Stimulated activated CD4-positive, alpha-beta T cell treated with anti-CD3 and anti-CD28 coated beads, Interleukin-1b, Interleukin-23, amount 100 ng/mL, for 1 hour (primary cell): ENCODE measurements at places on chromosomes 5 and 9.

GRCh38 chr9:12651125-12651524 is 42.1 kb upstream of the TYRP1 start:
- DNase-seq = no peak

GRCh38 chr9:87713278-87713987 is 12.5 kb upstream of the CTSL start:
- DNase-seq = no peak

- no peak for DNase-seq
These were observed 139.3 kb upstream of the NFIB start for GRCh38 chr9:14453286-14453685.

DNA sequence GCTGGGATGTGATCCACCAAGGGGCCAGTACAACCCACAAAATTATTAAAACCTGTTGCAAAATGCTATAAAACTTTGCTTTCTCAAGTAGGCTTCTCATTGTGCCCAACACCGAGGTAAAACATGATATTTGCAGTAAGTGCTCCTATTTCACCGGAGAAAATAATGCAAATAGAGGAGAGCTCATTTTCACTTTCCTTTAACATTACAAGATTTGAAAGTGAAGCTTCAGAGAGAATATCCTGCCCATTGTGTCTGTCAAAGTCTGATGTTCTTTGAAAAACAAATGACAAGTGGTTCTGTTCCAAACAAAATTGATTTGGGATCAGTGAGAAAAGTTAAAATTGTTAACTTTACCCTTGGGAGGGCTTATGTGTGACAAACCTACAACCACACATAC is 287.1 kb downstream of the KCNN2 start:
- DNase-seq = no peak

DNA sequence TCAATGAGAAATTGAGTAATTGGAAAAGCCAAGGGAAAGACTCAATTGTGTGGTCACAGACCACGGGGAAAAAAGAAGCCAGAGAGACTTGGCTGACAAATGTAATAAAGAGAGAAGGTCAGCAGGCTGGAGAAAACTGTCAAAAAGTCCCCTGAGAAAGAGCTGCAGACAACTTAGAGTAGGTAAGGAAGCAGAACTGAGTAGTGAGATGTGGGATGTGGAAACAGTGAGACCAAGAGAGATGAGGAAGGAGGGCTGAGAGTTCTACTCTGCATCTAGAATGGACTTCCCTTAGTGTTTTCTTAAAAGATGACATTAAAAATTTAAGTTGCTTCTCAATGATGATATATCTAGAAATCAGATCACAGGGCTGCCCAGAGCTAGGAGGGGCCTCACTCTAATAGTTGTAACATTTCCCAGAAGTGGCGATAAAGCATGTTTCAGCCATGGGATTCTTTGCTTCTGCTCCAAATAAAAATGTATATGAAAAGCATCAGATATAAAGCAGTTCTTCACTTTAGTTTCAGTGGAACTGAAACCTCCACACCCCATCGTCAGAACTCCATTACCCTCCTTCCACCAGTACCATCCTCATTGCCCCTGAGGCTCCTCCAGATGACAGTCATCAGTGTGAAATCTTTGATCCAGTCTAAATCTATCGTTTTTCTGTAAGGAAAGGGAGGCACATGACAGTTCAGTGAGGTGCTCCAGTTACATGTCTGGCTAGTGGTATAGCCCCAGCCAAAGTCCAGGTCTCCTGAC is 80.6 kb downstream of the SPEF2 start:
- DNase-seq = no peak

- DNase-seq = no peak
These were observed 97.9 kb upstream of the MAP3K1 start for GRCh38 chr5:56717253-56717987.

DNA sequence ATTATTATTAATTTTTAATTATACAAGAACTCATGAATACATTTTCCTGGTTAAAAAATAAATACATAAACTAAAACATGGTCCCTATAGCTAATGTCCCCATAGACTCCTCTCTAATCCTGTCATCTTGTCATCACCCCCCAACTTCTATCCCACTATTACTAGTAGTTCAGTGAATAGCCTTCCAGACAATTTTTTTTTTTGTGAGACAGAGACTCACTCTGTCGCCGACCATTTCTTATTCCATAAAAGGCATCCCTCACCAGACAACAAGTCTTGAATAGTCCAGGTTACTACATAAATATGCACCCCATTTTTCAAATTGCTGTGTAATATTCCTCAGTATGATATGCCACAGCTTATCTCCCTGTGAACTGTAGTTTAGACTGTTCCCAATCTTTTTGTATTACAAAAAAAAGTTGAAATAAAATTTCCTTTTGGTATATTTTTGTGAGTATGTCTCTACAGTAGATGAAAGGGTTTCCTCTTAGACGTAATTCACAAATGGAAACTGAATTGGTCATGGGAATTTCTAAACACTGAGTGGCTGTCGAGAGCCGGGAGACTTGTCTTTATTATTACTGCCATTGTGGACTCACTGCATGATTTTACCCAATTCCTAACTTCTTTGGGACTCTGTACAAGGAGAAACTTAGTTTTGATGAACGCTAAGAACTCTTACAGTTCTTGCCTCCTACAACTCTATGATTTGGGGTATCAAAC is 6.4 kb upstream of the ABLIM3 start:
- DNase-seq = no peak
